ENCODE measurements at places on chromosomes 12 and 14.

- DNase-seq: peak; percentile 65
Measured at GRCh38 chr14:53306267-53306721, 153.2 kb upstream of the DDHD1 start.

DNA sequence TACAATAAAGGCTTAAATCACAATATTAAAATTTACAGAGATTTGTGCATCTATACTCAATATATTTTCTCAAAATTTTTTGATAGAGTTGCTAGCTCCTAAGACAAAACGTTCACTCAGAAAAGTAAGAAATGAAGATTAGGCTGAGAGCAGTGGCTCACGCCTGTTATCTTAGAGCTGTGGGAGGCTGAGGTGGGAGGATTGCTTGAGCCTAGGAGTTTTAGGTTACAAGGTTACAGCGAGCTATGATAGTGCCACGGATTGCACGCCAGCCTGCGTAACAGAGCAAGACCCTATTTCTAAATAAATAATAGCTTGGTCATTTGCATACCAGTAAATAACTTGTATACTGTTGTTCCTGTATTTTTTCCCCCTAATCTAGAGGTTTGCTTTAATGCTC is 35.0 kb upstream of the CFL2 start:
- no peak for DNase-seq

- no peak for DNase-seq
Measured at GRCh38 chr12:62726471-62726980, 208.4 kb downstream of the PPM1H start.

- no peak for DNase-seq
Measured at GRCh38 chr14:95174184-95174792, 17.0 kb upstream of the DICER1 start.

DNA sequence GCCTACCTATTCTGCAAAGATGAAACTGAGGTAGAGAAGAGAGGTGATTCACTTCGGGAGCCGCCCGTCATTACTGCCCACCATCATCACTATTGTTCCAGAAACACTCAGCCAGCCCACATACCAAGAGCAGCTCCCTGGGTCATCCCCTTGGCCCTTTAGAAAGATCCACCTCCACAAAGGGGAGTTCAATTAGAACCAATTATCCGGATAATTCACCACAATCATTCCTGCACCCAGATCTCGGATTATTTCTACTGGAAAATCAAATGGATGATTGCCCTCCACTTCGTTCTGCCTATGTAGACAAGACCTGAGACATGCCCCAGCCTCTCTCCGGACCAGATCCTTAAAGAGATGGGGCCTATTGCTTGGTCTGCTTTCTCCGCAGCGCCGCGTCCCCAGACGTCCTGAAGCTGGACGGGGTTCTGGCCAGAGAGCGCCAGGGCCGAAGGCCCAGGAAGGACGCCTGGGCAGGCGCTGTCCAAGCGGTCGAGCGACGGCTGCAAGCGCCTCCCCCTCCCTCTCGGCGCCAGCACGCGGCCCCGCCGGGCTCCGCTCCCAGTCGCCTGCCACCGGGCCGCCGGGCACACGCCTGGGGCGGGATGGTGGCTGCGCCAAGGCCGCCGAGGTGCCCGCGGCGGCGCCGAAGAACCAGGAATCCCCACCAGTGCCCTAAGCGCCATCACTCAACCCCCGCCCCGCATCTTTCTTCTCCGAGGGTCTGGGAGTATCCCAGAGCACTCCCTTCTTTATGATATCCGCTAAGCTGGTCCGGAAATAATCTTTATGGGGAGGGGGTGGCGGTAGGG is 1.3 kb upstream of the ASCL1 start:
- DNase-seq: no peak

DNA sequence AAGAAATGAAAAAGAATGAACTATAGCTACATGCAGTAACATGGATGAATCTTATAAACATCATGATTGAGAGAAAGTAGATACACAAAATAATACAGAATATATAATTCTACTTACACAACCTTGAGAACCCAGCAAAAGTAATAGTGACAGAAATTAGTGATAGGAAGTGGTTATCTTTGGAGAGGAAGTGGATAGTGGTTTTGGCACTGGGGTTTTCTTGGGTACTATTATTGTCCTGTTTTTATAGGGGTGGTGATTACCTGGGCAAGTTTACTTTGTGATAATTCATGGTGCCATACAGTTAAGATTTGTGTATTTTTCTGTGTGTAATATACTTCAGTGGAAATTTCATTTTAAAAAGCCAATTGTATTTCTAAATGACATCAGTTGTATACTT is 352.7 kb downstream of the AEBP2 start:
- no peak for DNase-seq

DNA sequence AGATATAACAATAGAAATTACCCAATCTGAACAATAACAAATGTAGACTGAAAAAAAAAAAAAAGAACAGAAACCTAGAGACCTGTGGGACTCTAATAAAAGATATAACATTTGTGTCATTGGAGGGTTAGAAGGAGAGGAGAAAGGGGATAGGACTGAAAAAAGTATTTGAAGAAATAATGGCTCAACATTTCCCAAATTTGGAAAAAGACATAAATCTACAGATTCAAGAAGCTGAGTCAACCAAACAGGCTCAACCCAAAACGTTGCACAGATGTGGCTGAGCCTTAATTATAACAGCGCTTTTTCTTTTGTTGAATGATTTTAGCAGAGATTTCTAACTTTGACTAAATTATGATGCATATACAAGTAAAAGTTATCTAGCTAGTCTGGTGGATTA is 131.3 kb downstream of the TMTC3 start:
- no peak for DNase-seq

Measured in Right ventricle myocardium superior (tissue), 1 donor.